ENCODE measurements at places on chromosomes 3 and 15.
A peak's percentile ranks its signal among the peaks of the same experiment; 100 is the strongest.

DNA sequence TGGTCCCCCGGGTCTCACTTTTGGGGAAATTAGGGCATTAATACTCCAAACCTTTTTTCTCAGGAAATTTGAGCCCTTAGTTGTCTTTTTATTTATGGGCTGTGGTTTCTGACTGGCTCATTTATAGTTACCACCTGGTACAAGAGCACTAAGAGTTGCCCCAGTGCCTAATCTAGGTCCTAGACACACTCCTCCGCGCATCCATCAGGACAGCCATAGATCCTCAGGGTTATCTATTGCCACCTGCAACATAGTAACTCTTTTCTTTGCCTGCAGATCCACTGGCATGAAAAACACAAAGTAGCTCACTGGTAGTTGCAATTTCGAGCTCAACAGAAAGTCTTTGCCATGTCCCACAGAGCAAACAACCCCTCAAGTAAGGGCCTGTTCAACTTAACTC, 576.4 kb upstream of the ROBO2 start:
- no peak for DNase-seq

- DNase-seq: no peak
These were observed 9.6 kb downstream of the TGM4 start for GRCh38 chr3:44883999-44884431.

DNA sequence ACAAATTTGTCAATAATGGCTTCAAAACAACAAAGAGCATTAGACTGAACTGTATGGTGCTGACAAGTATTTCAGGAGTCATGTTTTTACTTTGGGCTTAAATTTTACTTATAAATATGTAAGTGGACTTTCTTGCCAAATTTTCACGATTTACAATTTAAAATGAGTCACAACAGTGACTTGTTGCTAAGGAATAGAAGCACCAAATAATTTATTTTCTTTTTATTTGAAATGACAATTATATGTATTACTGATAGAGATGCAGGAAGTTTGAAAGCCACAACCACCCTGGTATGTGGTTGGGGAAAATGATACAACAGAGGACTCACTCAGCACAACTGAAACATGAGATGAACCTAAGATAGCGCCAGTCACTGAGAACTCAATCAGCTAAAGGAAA, 90.3 kb downstream of the FMN1 start:
- no peak for DNase-seq

GRCh38 chr3:42730294-42730693, 27.7 kb upstream of the HHATL start:
- no peak for DNase-seq

- no peak for DNase-seq
These were observed 64.0 kb downstream of the SYNM start for GRCh38 chr15:99168601-99169580.

GRCh38 chr15:49235446-49236124, 65.5 kb downstream of the GALK2 start:
- peak; percentile 9 for DNase-seq

DNA sequence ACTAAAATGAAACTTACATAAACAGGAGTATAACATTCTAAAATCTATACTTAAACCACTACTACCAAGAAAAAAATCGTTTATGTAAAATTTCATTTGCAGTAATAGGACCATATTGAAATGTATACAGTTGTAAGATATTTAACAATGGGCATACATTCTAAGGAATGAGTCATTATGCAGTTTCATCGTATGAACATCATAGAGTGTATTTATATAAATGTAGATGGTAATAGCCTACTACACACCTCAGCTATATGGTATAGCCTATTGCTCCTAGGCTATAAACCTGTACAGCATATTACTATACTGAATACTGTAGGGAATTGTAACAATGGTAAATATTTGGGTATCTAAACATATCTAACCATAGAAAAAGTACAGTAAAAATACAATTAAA, 79.5 kb downstream of the DPH6 start:
- DNase-seq: no peak

GRCh38 chr15:68106656-68107055, 52.5 kb downstream of the PIAS1 start:
- DNase-seq: no peak

DNA sequence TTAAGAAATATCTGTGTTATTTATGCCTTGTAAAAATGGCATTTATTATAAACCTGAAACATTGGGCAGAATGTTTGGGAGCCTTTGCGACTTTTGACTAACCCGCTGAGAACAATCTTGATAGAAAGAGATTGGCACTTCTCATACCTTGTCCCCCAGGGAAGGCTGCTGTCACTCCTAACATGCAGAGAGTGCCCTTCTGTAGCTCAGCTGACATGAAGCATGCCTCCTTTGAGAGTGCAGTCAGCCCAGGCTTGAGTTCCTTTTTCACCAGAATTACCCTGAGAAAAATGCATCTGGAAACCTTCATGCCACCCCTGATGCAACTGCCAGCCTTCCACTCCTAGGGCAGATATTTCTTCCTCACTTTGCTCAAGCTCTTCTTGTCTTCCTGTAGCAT, 569.2 kb upstream of the ARPP21 start:
- no peak for DNase-seq

GRCh38 chr3:19522305-19522704, 374.0 kb downstream of the KCNH8 start:
- DNase-seq: no peak

GRCh38 chr15:95916568-95916967, 413.9 kb upstream of the NR2F2 start:
- no peak for DNase-seq

GRCh38 chr3:55626279-55626665, 139.2 kb upstream of the WNT5A start:
- DNase-seq: no peak

GRCh38 chr3:115982629-115983028, 359.3 kb downstream of the GAP43 start:
- no peak for DNase-seq

GRCh38 chr3:172396400-172396799, 51.9 kb downstream of the GHSR start:
- no peak for DNase-seq

GRCh38 chr3:43913036-43913948, 222.6 kb downstream of the ABHD5 start:
- DNase-seq: no peak

- no peak for DNase-seq
These were observed 543.5 kb downstream of the GABRG3 start for GRCh38 chr15:27514526-27514925.

- no peak for DNase-seq
These were observed 9.2 kb downstream of the ASB14 start for GRCh38 chr3:57283334-57283733.

DNA sequence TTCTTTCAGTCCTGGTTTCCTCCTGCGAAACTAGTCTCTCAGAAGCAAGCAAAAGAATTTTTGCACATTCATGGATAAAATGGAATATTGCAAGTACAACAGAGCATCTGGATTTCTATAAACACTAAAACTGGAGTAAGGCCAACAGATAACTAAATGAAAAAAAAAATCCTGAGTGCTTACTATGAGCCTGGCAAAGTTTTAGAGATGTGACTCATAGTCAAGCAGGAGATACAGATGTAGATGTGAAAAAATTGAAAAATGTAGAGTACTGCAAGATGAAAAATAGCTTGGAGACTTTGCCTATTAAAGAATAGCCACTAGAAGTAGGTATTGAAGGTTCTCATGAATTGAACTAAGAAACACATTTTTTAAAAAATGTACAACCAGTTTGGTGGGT, 397.4 kb downstream of the OTOL1 start:
- DNase-seq: no peak

DNA sequence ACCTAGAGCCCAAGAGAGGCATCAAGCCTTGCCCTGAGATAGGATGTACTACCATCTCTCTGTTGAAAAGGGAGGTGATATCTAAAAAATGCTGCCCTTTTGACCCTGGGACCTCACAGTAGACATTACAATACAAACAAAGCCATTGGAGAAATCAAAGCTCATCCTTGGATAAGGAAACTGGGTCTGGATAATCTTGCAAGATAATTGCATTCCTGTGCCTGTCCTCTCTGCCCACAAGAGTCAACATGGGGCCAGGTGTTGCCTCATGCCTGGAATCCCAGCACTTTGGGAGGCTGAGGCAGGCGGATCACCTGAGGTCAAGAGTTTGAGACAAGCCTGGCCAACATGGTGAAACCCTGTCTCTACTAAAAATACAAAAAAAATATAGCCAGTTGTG, 57.3 kb upstream of the DLG1 start:
- DNase-seq: no peak

All from stimulated activated naive CD4-positive, alpha-beta T cell treated with Interleukin-2 at 50 U/mL for 16 hours (primary cell).